Myometrial cell (primary cell): ENCODE measurements at places on chromosomes 16 and 17. TPM values are rescaled to one million over a fixed set of nuclear protein-coding genes. Genes with fewer than 3 reads are reported as not detected.

Gene FN3K
- 0.35 and 2.9 TPM in 2 replicates for total RNA-seq

Gene CNOT1
- total RNA-seq: 77.8 and 96.9 TPM in 2 replicates

Gene USP22
- 149 and 181 TPM in 2 replicates for total RNA-seq

Gene CDYL2
- total RNA-seq: 5.8 and 6.1 TPM in 2 replicates

Gene TRIM25
- total RNA-seq: 12.7 and 16.3 TPM in 2 replicates

Gene PLK1
- 79.8 and 89.4 TPM in 2 replicates for total RNA-seq

Gene ABCA10
- total RNA-seq: 0.86 and 1.1 TPM in 2 replicates

Gene INTS2
- total RNA-seq: 9.6 and 17.0 TPM in 2 replicates

Gene FOXC2
- total RNA-seq: 0.29 and 0.53 TPM in 2 replicates

Gene KRT36
- not detected in 2 replicates for total RNA-seq

Gene SMIM36
- total RNA-seq: not detected in 2 replicates

Gene IL34
- total RNA-seq: 0.89 and 2.3 TPM in 2 replicates

Gene GRAPL
- total RNA-seq: not detected in 2 replicates

Gene ELMO3
- 0.58 and 1.6 TPM in 2 replicates for total RNA-seq
